Aorta (tissue), 5 donors: ENCODE measurements at places on chromosomes 4 and X.
A peak's percentile ranks its signal among the peaks of the same experiment; 100 is the strongest.

GRCh38 chr4:147378780-147379179 is 102.1 kb upstream of the EDNRA start:
- no peak for DNase-seq

GRCh38 chr4:6087669-6088341 is 69.6 kb upstream of the C4orf50 start:
- no peak for DNase-seq

DNA sequence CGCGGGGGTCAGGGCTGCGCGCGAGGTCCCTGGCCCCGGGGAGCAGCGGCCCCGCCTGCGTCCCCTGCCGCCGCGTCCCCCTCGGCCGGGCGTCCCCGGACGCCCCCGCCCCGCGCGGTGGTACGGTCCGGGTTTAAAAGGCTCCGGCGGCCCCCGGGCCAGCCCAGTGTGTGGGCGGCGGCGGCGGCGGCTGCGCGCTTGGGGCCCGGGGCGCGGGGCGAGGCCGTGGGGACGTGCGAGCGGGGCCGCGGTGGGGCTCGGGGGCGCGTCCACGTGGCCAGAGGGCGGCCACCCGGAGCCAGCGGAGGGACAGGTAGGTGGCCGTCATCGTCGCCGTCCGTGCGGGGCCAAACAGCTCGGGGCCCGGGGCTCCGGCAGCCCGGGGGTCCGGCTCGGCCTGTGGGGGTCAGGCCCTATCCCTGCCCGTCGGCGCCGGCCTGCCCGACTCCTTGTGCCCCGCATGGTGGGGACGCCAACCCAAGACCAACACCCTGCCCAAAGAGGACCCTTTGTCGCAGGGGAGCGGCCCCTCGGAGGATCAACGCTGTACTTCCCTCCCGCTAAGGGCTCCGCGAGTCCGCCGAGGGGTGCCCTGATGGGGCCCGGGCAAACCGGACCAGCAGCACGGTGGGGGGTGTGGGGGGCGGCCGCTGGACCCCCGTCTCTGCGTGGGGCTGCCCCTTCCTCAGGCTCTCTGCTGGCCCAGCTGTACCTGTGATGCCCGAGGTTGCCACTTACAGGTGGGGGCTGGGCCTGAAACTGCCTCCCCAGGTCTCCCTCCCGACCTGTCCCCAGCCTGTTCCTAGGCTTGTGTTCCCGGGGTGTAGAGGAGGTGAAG is at the start of gene PLXNA3:
PLXNA3 (plus strand) TSS at position 166 of the 838 bp plus-strand sequence. CDS start 1,903 bp downstream, outside the sequence.
- peak; percentile 85 for DNase-seq

- no peak for DNase-seq
Measured at GRCh38 chr4:47624031-47624441, 139.0 kb downstream of the ATP10D start.

DNA sequence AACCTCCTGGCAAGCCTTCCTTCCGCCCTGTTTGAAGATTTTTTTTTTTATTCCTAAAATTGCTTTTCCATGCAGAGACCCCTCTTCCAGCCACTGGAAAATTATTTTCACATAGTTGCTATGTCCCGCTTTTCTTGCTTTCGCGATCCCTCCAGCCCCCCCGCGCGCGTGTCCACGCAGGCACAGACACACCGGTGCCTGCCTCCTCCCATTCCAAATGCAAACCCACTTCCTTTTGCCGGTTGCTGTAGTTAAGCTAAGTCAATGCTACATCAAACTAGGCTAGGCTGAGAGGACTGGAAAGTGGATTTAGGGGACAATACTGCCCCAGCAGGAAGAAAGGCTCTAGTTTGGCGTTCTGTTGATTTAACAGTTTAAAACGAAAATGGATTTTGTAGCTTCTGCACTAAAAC is 111.0 kb downstream of the DHX15 start:
- DNase-seq: peak; percentile 81

DNA sequence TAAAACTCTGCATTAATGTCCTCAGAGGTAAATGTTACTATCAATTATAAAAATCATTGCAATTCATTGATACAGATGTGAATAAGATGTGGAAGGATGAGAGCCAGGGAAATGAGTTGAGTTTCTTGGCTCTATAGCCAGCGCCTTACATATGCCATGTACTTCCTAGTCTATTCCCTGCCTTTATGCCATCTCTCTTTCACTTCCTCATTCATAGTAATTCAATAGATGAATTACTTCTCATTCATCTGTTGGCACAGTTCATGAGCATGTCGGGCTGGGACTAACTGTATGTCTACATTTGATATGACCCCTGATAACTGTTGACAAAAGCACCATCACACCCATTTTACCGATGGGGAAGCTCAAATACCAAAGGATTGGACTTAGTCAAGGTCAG is 55.7 kb downstream of the LNX1 start:
- no peak for DNase-seq

DNA sequence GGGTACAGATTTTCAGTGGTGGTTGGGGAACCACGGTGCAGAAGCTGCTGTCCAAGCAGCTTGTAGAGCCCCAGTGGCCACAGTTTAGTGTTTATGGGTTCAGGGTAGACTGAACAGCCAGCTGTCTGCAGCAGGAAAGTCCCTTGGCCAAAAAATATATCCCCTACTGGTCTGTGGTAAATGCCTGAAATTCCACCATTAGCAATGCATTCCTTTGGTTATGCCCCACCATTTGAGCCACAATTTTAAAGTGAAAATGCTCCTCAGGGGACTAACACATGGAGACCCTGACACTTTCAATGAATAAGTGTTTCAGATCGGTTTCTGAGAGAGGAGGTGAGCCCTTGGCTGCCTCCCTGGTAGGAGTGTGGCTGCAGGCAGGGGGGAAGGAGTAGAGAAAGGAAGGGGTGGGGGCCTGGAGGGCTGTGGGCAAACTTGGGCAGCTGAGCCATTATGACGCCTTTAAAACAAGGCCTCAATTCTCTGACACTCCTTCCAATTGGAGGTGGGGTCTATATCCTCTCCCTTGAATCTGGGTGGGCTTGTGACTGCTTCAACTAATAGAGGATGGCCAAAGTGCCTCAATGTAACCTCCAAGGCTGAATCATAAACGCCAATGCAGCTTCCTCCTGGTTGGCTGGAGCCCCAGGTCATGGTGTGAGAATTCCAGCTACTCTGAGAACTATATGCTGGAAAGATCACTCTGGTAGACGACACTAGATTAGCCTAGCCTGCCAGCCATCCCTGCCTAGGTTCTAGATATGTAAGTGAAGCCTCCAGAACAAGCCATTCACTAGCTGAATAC is 75.8 kb upstream of the ATP6AP2 start:
- DNase-seq: no peak

DNA sequence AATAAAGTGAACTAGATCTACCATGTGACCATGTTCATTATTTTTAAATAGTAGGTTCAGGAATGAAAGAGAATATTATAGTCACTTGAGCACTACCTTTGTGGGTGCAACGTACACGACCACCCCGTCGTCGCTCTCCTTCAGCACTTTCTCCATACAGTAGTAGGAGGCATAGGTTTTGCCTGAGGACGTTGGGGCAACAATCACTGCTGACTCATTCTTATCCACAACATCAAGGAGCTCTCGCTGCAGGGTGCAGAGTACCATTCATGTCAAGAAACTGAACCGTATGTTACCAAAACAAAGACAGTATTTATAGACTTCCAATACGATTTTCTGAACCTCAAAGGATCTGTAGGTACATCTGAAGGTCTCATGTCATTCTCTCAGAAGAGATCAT is 44.7 kb downstream of the DDX60 start:
- no peak for DNase-seq

GRCh38 chr4:24547979-24548378 is 36.4 kb downstream of the DHX15 start:
- no peak for DNase-seq

DNA sequence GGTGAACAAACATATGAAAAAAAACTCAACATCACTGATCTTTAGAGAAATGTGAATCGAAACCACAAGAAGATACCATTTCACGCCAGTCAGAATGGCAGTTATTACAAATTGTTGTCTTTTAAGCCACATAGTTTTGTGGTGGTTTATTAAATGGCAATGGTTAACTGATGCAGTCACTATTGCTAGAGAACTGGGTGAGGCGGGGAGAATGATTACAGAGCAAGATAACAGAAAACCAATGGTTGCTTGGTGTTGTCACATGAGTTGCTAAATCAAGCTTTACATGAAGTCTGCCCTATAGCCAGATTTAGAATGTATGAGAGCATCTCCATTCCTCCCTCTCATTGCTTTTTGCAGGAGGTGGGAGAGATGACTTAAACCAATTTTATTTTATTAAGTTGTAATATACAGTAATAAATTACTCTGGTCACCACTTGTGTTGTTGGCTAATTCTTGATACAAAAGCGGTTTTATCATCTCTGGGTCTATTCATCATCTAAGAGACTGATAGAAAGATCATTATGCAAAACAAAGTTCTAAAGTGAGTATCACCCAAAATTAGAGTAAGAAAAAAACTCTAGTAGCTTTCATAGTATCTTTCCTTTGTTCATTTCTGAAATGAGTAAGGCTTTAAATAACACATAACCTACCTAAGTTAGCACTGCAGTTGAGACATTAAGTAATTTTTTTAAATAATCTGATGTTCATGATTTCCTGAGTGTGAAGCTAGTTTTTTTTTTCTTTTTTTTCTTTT is 859.5 kb downstream of the STIM2 start:
- no peak for DNase-seq

DNA sequence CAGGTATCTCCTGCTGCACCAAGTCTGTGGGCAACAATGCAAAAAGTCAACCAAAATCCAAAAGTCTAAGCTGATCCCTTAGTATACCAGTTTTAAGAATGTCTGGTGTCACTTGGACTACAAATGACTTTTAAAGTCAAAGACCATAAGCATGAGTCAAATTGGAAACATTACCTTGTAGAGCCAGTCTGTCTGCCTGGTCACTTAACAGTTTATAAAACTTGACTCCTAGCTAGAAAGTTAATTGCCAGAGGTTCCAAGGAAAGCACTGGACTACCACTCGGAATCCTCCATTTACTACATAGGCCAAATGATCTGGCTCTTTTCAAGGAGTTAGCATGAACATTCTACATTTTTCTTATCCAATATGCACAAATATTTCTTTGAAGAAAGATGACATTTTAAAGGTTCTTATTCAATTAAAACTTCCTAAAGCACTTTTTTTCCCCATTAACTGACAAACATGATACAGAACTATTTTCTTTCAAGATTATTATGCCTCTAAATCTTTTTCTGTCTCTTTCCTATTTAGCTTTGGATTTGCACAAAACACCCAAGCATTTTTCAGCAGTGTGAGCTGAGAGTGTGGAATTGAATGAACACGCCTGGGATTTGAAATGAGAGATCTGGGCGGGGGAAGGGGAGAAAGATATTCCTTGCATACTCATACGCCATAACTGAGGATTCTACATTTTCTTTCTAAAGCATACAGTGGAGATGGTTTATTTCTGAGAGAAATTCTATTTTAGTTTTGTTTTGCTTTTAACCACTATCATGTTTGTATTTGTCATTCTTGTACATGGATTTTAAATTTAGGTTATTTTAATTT is 188.4 kb downstream of the SHROOM3 start:
- no peak for DNase-seq

GRCh38 chr4:176838601-176839433 is 46.1 kb upstream of the VEGFC start:
- no peak for DNase-seq

DNA sequence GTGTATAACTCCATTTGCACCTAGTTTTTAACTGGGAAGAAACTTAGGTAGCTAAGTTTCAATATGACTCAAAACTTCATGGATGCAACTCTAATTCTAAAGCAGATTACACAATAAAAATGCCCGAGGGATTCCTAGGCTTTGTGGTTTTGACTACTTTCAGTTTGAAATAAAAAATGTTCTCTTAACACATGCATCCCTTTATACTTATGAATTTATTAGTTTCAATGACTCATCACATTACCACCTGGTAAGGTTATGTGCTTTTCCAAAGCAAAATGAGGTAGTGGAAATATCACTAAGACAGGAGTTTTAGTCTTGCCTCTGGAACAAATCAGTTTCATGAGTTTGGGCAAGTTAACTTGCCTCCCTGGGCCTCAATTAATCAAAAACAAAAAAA is 125.5 kb downstream of the OPHN1 start:
- no peak for DNase-seq

DNA sequence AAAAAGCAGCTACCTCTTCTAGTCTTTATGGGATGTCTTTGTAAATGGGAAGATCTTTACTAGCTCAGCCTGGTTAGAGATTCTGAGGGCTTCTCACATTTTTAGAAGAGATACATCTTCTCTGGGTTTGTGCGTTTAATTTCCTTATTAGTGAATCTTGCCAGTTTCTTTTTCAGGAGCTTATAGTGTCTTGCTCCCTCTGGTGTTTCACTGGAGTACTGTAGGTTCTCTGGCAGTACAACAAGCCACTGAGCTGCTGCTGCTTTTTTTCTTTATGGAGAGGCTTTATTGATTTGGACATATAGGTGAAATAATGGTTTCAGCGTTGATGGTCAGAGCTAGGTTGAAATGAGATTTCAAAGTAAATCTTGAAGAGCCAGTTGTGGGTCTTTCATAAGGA is 82.9 kb downstream of the LAS1L start:
- DNase-seq: no peak

DNA sequence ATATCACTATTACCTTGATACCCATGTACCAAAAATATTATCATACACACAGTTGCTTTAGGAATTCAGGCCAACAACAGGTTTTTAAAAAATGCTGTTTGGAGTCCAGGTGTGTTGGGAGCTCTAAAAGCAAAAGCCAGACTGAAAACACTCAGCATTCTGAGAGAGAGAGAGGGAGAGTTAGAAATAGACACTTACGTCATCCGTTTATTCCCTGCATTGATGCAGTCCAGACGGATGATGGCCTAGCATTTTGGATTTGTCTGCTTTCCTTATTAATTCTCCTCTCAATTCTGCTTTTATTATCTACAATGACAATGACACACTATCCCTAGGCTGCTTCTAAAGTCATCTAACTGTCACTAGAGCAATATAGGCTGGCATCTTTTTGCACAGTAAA is 358.3 kb upstream of the BOD1L1 start:
- DNase-seq: no peak

GRCh38 chr4:6926681-6927478 is 17.3 kb downstream of the TBC1D14 start:
- no peak for DNase-seq

GRCh38 chr4:110344165-110344564 is 131.8 kb upstream of the ENPEP start:
- no peak for DNase-seq

DNA sequence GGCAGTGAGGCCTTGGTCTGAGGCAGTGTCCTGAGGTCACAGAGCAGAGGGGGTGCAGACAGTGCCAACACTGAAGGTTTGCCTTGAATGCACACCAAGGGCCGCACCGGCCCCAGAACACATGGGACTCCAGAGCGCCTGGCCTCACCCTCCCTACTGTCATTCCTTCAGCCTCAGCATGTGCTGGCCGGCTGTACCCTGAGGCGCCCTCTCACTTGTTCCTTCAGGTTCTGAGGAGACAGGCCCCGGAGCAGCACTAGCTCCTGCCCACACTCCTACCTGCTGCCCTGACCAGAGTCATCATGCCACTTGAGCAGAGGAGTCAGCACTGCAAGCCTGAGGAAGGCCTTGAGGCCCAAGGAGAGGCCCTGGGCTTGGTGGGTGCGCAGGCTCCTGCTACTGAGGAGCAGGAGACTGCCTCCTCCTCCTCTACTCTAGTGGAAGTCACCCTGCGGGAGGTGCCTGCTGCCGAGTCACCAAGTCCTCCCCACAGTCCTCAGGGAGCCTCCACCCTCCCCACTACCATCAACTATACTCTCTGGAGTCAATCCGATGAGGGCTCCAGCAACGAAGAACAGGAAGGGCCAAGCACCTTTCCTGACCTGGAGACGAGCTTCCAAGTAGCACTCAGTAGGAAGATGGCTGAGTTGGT is 2.4 kb downstream of the MAGEA12 start:
- DNase-seq: peak; percentile 53
